Activated naive CD8-positive, alpha-beta T cell treated with anti-CD3 and anti-CD28 coated beads, Interleukin-2, amount 50 U/mL, for 16 hours (primary cell): ENCODE measurements at places on chromosomes 6 and 20.

DNA sequence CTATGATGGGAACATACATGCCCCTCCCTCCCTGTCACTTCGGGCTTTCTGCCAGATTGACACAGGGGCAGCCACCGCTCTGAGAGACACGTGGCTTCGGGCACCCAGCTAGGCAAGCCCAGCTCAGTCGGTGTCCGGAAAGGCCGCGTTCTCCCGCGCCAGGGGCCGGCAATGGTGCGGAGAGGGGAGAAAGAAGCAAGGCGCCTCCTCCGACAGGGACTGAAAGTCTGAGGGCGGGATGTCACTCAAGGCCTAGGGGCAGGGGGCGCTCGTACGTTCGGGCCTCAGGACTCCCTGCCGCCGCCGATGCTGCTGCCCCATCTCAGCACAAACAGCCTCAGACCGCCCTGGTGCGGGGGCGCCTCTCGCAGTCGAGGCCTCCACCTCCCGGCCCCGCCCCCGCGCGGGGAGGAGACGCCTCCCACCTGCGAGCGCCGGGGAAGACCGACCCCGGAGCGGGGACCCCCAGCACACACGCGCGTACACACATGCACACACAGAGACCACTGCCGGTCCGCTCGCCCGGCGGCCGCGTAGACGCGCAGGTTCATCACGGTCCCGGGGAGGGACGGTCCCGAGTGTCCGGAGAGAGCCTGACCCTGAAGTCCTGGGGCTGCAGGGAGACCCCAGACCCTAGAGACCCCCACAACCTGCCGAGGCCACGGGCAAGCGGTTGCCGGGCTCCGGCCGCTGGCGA is 1.9 kb downstream of the GRM4 start:
- peak; percentile 10 for DNase-seq

DNA sequence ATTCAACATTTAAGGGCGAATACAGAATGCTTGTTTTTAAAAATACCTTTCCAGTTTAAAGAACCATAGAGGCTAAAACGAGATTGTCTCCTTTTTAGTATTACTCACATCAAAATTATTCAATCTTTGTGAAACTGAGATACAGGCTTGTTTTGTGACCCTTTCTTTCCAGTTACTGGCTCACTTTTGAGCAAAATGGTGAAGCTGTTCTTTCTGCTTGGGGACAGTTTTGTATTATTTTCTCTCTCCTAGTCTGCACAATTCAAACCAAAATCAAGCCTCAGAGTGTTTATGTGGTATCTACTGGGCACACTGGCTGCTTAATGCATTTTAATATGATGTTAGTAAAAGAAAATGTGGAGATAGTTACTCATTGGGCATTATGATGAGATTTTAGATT is 36.5 kb downstream of the HIVEP1 start:
- DNase-seq: no peak

DNA sequence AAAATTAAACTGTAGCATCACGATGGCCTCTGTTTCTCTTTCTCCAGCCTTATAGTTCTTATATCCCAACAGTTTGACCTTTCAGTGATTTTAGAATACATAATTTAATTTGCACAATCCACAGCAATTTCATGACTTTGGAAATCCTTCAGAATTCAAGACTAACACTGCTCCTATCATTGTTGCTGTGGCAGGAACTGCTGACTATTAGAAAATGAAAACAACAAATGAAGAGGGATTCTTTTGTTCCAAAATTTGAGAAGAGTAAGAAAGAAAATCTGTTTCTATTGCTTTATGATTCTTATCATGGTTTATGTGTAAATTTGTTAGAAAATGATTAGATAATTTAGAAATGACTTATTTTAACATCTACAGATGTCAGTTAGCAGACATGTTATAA is 604.0 kb upstream of the ADGRB3 start:
- no peak for DNase-seq

- DNase-seq: no peak
Measured at GRCh38 chr20:8652396-8652795, 416.5 kb upstream of the PLCB4 start.

- DNase-seq: no peak
Measured at GRCh38 chr6:77403424-77403823, 59.9 kb downstream of the HTR1B start.

- DNase-seq: no peak
Measured at GRCh38 chr6:24353861-24354260, 4.0 kb downstream of the DCDC2 start.

DNA sequence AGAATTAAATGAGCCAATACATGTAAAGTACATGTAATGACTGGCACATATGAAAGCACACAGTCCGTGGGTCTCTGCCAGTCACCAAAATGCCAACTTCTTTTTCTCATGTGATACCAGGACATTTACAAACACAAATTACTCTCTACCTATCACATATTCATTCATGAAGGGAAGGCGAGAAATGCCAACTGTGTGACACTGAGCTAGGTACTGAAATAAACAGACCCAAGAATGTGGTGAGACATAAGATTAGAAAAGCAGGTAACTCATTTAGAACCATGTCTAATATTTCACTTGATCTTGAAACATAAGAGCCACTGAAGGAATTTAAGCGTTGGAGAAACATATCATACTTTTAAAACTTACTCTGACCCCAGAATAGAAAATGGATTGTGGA is 41.4 kb downstream of the HBS1L start:
- DNase-seq: no peak

DNA sequence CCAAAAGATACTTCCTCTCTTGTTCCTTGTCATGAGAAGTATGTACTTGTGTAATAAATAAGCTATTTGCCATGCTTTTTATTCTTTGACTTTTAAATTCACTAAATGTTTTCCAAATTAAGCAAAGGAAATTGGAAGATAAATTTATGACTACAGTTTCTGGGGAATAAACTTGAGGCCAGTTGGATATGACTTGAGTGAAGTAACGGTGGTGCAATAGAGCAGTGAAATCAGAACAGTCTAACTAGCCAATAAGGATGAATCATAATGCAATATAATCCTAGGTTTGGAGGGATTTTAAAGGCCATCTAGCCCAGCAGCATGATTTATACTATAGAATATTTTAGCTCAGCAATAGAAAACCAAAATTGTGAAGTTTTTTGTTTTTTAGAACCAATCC is 183.8 kb upstream of the TCF21 start:
- DNase-seq: no peak

GRCh38 chr6:193773-194310 is 98.4 kb upstream of the DUSP22 start:
- no peak for DNase-seq
